Hair follicle dermal papilla cell (primary cell): ENCODE measurements at places on chromosomes 16 and 17. TPM values are rescaled to one million over a fixed set of nuclear protein-coding genes. Genes with fewer than 3 reads are reported as not detected.

The HASPIN gene
- 0.97 and 1.1 TPM in 2 replicates for total RNA-seq

The KRTAP2-3 gene
- not detected in 2 replicates for total RNA-seq

The LHX1 gene
- not detected in 2 replicates for total RNA-seq

The KIF18B gene
- total RNA-seq: 0.49 and 0.81 TPM in 2 replicates

The NHERF1 gene
- total RNA-seq: 15.4 and 23.3 TPM in 2 replicates

The MAPT gene
- 0.49 and 0.97 TPM in 2 replicates for total RNA-seq
